ENCODE measurements at places on chromosomes 12 and 14.

DNA sequence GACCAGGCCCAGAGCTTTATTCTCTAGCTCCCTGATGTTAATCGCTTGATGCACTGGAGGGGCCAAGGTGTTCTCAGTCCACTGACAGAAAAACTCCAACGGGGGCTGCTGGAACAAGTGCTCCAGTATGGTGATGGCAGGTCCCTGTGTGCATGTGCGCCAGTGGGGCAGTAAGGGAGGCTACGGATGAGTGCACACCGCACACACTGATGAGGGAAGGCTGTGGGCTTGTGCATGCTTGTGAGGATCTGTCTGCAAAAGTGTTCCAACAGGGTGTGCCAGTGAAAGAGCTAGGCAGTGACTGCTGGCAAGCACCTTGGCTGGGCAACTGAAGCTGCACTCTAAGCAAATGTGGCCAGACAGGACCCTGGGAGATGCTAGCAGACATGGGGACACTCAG, 229.7 kb upstream of the FOXG1 start:
- no peak for DNase-seq

GRCh38 chr14:51744372-51745130, 92.8 kb downstream of the FRMD6 start:
- no peak for DNase-seq

- no peak for DNase-seq
These were observed 83.2 kb upstream of the FERMT2 start for GRCh38 chr14:53034036-53034435.

DNA sequence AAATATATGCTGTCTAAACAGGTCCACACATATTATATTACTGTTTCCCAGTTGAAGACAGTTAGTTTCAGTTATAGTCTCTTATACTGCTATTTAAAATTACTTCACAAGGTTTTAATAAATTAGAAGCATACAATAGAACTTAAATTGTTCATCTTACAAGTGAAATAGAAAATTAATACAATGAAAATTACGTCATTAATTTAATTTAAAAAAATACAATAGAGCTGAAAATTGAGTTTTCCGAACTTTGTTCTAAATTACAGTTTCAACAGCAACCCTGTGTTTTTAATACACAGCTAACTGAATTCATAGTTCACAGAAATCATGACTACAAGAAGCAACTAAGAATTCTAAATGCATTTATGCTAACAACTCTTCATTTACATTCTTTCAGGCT, 525.7 kb upstream of the FOXG1 start:
- no peak for DNase-seq

GRCh38 chr14:87628129-87628528, 364.9 kb downstream of the GALC start:
- peak; percentile 83 for DNase-seq
